ENCODE measurements at places on chromosomes 13 and 19.

GRCh38 chr19:39765091-39766076, 13.3 kb upstream of the LEUTX start:
- no peak for DNase-seq

DNA sequence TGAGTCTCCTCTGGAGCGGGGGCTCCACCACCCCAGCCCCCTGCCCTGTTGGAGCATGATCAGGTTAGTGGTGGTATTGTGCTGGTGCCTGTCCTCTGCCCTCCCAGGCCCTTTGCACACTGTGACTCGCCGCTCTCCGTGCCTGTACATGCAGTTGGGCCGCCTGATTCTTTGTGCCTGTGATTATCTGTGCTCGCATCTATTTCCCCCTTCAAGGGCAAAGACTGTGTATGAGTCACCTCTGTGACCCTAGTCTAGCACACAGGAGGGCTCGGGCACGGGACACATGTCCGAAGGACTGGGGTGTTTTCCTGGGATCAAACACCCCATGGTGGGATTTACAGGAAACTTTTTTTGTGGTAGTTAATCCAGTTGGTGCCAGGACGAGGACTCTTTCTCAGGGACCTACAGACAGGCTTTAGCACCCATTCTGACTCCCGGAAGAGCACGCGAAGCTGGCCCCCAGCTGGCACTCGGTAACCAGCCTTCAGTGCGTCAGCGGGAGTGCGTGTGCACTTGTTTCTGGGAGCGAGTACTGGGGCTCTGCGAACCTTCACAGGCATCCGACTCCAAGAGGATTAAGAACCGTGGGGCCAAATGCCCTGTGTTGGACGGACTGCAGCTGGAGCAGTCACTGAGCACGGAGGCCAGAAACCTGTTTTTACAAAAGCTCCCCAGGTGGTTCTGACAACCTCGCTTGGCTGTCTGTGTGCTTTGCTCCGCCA, 6.7 kb downstream of the PPP1R37 start:
- DNase-seq, result no peak

- DNase-seq, result no peak
Measured at GRCh38 chr13:50691681-50692263, 151.7 kb downstream of the DLEU7 start.

GRCh38 chr13:71316792-71317363, 550.1 kb downstream of the DACH1 start:
- DNase-seq, result no peak

GRCh38 chr19:15262011-15262410, 29.8 kb upstream of the EPHX3 start:
- DNase-seq, result no peak
